CD14-positive monocyte (primary cell): ENCODE measurements at places on chromosomes 6 and 20.

GRCh38 chr20:50605136-50605535 lies 86.2 kb downstream of the RIPOR3 start:
- no peak for DNase-seq

DNA sequence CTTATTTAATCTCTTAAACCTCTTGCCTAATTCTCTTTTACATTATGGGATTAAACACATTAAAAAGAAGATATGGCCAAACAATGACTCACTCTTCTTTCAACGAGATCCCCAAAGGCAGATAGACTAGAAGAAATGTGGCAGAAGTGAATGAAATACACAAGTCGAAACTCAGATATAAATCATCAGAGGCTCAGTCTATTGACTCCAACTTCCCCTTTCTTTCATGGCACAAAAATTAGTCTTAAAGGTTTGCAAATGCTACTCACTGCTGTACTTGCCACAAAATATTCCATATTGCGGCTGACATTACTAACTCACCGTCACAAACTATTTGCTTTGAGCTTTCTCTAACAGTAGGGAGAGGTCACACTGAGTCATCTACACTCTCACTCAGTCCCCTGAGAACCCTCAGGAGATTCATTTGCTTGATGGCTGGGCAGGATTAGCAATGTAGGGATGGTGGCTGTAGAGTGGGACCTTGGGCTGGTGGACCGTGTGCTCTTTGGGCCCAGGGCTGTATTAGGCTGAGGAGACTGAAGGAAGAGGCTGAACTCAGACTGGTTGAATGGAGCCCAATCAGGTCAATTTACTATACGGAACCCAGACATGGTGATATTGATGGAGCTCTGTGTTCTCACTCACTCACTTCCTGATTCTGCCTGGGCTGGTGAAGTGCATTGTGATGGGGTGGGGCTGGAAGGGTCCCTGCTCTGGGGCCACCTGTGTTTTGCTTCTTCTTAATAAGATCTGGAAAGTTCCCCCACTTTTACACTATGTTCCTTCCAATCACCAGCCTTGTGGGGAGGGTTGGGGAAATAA lies 42.8 kb upstream of the UBR2 start:
- peak; percentile 54 for DNase-seq

- no peak for DNase-seq
Observed at GRCh38 chr20:36924167-36925045, 27.1 kb downstream of the SAMHD1 start.

GRCh38 chr6:80148220-80148619 lies 41.7 kb downstream of the BCKDHB start:
- no peak for DNase-seq

DNA sequence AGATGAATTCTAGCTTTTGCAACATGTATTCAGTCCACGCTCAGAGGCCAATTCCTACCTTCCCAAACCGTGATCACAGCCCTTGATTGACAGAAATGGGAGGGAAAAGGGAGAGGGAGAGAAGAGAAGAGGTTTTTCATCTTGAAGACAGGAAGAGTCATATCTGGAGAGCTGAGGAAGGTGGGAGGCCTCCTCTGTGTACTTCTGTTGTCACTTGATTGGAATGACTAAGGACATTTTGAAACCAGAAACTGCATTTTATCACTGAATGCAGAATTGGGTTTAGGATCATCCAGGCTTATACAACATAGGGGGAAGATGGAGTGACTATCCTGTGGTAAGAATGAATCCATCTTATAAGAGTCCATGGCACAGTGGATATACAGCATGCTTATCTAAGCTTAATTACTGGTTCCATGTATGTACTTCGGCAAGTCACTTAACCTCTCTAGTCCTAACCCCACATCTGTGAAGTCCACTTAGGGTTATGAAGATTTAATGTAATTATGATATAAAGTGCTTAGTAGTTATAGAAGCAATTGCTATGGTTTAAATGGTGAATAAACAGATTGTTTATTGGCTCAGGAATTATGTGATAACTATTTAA lies 144.0 kb downstream of the BCKDHB start:
- DNase-seq: no peak

DNA sequence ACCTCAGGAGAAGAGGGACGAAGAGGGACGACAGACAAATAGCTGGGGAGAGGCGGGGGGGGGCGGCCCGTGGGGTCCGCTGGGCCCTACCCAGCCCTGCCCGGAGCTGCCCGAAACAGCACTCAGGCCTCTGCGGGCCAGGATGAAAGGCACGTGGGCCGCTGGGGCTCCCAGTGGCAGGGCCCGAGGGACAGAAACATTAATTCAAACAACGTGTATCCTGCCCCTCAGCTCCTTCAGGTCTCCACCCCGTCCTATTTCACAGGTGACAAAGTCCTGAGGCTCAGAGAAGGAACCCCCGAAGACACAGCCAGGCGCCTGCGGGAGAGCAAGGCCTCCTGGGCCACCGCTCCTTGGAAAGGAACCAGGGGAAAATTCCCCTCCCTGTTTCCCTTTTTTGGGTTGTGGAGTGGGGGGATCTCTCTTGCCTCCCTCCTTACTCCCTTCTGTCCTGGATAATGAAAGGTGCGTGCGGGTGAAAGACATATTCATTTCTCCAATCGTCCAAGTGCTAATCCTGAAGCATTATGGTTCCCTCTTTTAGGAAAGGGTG lies 93.3 kb downstream of the RNASET2 start:
- DNase-seq: no peak

- DNase-seq: no peak
Observed at GRCh38 chr6:145028144-145028818, 707.0 kb downstream of the EPM2A start.

- no peak for DNase-seq
Observed at GRCh38 chr6:167571550-167571949, 246.7 kb downstream of the TTLL2 start.

- no peak for DNase-seq
Observed at GRCh38 chr6:77290798-77291197, 172.5 kb downstream of the HTR1B start.

GRCh38 chr20:8144282-8145245 lies 12.5 kb downstream of the PLCB1 start:
- peak; percentile 22 for DNase-seq

- DNase-seq: no peak
Observed at GRCh38 chr6:149815788-149816187, 48.4 kb downstream of the LRP11 start.

GRCh38 chr6:158751224-158751623 lies 67.9 kb downstream of the EZR start:
- DNase-seq: no peak

DNA sequence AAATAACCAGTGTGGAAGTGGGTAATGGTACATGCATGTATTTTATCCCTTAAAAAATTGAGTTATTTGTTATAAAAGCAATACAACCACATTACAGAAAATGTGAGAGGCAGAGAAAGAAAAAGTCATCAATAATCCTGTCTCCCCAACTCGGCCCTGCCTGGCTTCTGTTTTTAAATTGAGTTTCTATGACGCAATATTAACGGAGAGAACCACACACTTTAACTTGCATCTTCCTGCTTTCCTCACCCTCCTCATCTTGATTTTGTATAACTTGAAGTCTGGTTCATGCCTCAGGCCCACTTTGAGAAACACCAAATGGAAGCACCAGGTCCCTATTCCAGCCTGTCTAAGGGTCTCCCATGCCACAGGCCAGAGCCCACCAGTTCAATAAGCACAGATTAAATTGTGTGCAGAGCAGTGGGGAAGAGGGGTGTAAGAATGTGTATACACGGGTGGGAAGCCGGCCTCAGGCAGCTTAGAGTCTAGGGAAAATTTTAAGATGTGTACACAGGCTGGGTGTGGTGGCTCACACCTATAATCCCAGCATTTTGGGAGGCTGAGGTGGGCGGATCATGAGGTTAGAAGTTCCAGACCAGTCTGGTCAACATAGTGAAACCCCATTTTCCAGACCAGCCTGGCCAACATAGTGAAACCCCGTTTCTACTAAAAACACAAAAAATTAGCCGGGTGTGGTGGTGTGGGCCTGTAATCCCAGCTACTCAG lies 15.9 kb downstream of the KCNK5 start:
- DNase-seq: no peak

DNA sequence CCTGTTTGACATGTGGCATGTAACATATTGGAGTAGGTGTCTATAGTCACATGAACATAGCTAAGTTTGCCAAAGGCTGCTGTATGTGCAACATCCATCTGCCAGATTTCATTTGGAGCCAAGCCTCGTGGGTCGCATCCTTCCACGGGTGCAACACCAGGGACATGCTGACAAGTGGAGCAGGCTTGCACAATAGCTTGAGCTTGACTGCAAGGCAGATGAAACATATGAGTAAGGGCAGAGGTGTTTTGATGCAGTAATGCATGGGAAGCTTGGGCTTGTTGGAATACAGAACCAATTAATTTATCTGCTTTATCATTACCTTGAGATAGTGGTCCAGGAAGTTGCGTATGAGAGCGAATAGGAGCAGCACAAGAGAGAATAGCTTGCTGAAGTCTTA lies 74.1 kb upstream of the BTN3A2 start:
- DNase-seq: no peak

- DNase-seq: no peak
Observed at GRCh38 chr20:14801591-14802325, 464.3 kb upstream of the FLRT3 start.

DNA sequence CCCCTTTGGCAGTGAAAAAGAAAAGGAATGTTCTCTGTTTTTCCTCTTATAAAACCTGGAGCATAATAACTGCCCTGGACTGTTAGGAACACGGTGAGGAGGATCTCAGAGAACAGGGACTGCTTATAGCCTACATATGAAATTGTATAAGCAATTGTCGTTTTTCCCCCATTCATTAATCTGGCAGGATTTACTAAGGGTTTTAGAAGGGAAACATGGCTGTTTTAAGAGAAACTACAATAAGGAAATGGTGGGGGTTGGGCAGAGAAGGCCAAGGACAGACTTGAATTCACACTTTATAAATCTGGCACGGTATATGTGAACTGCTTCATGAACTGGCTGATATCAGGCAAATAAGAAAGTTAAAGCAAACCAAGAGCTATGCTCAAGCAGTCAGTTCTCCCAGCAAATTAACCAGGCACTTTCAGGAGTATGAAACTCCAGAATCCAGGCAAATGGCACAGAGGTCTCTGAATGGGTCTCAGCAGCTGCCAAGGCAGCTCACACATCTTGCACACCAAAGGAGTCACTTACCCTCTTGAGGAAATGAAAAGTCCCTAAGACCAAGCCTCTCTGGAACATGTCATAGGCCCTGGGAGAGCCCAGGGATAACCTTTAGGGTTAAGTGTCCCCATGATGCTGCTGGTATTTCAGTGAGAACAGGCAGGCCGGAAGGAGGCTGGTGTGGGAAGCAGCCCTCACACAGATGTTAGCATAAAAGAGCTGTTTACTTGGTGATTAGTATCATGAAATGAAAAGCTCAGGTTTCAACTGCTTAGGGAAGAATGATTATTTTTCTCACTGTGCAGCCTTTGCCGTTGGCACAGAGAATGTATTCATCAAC lies 260.5 kb upstream of the MARCKS start:
- no peak for DNase-seq

DNA sequence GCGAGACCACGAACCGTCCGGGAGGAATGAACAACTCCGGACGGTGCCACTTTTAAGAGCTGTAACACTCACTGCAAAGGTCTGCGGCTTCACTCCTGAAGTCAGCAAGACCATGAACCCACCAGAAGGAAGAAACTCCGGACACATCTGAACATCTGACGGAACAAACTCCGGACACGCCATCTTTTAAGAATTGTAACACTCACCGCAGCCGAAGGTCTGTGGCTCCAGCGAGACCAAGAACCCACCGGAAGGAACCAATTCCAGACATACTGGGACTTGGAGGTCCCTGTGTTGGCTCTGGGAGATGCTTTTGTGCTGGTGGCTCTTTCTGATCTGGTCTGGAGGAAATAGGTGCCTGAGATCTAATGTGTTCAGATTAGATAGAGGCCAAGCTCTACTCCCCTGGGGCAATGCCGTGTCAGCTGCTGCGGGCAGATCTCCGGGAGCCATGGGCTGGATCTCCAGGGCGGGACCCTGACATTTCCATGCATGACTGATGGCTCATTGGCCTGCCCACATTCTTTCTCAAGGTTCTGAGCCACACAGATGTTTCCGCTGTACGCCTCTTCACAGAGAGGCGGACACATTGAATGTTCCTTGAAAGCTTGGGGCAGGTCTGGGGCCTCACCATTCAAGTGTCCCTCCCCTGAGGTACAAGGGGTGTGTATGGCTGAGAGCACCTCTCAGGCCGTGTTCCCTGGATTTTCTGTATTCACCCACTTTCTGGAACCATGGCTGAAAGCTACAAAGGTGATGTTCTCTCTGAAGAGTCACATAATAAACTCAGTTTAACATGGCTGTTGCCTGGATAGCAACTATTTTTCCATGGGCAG lies 29.3 kb downstream of the GMPR start:
- DNase-seq: no peak

GRCh38 chr6:5217356-5217755 lies 43.4 kb downstream of the LYRM4 start:
- DNase-seq: no peak

DNA sequence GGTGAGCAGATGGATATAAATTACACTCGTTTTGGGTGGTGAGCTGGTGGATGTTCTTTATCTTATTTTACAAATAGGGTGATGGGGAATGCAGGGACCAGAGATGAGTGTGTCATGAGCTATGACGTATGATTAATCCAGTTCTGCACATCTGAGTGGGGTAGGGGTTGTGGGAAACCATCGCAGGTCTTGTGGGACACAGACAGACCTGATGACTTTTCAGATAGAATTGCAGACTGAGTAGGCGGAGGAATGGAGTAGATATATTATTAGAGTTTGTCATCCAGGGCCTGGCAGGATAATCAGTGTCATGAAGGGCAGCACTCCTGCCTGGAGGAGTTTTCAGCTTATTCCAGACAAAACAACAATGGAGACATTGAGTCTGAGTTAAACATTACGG lies 12.9 kb upstream of the DSP start:
- DNase-seq: no peak

GRCh38 chr6:44051515-44051914 lies 75.7 kb downstream of the MRPL14 start:
- DNase-seq: no peak

DNA sequence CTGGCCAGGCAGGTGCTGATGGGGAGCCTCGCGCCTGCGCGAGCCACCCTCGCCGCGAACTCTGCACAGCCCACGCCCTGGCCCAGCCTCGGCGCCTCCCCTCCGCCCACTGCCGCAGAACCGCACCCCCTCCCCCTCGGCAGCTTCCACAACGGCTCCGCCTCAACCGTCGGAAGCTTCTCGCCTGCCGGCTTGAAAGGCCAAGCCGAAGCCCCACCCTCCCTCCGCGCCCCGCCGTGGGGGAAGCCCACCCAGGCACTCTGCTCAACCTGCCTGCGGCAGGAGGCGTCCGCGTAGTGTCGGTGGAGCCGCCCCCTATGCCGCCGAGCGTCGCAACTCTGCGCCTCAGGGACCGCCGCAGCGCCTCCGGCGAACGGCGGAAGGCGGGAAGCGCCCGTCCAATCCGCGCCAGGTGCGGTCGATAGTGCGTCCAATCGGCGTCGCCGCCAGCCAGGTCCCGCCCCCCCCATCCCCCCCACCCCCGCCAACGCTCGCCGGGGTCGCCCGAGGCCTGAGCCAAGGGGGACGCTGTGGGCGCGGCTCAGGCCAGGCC lies at the start of gene SYCP2:
Gene SYCP2, minus strand, starts transcription at position 342 of the 553 bp plus-strand sequence. CDS start 11,224 bp downstream, outside the sequence.
- no peak for DNase-seq

GRCh38 chr6:96923871-96924493 lies 546 bp upstream of the KLHL32 start:
- no peak for DNase-seq

- DNase-seq: peak; percentile 46
Observed at GRCh38 chr6:163427498-163428254, 13.2 kb downstream of the QKI start.

- DNase-seq: no peak
Observed at GRCh38 chr6:163872335-163872734, 457.8 kb downstream of the QKI start.

- peak; percentile 10 for DNase-seq
Observed at GRCh38 chr6:156816505-156816904, 39.3 kb downstream of the ARID1B start.

- DNase-seq: no peak
Observed at GRCh38 chr20:20229595-20229994, 138.3 kb upstream of the INSM1 start.
